MCF 10A (cell line): ENCODE measurements at places on chromosomes 13 and 19. TPM values are rescaled to one million over a fixed set of nuclear protein-coding genes. Genes with fewer than 3 reads are reported as not detected.

DNA sequence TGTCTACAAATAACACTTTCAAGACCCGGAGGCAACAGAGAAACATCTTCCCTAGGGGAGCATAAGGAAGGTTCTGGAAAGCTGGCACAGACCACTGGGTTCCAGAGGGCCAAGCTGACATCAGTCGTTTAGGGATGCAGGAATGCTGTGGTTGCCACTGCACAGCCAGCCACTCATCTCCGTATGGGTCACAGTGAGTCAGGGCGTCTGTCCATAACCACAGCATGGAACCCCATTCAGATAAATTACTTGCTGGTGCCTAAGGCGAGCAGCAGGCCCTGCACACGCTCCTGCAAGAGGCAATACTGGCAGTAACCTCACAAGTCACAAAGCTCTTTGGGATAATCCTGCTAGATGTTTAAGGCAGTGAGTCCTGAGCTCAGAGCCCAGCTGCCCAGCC lies 140.9 kb upstream of the UBL3 start:
- H3K27ac ChIP-seq = no peak overlapping the region
- no peaks in the 10 kb centered on the region for H3K36me3 ChIP-seq
- peak; percentile 47 for DNase-seq
- H3K4me3 ChIP-seq = no peak overlapping the region
- H3K27me3 ChIP-seq = no peaks in the 10 kb centered on the region
- no peaks in the 10 kb centered on the region for H3K4me1 ChIP-seq

- H3K27me3 ChIP-seq = no peaks in the 10 kb centered on the region
- H3K4me1 ChIP-seq = peaks cover 7% of the 10 kb centered on the region
- peak; percentile 22 for DNase-seq
Measured at GRCh38 chr19:21092109-21092508, 10.1 kb downstream of the ZNF714 start.

- peaks cover 30% of the 10 kb centered on the region for H3K4me1 ChIP-seq
- H3K4me3 ChIP-seq = no peak overlapping the region
- no peak for DNase-seq
- H3K27me3 ChIP-seq = no peaks in the 10 kb centered on the region
Measured at GRCh38 chr13:93729383-93729782, 502.8 kb downstream of the GPC6 start.

DNA sequence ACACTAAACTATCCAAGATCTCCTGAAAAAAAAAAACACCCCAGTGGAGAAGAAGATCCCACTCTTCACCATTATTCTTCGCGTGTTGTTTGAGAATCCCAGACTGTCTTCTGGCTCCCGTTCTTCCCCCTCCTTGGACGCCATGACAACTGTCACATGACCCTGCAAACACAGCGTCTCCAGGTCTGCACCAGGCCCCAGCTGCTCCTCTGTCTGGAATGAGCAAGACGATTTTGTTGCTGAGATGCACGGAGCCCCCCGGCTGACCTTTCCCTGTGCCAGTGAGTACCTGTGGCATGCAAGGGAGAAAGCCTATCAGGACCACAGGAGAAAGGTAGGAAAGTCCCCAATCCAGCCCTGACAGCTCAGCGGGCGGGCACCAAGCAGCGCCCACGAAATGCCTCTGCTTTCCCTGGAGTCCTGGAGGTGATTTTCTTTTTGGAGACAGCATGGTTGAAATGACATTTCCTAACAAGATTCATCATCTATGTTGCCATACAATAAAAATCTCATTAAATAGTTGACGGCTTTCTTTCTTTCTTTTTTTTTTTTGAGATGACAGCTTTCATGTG lies at the start of gene CFAP97D2:
TSS of gene CFAP97D2 (plus strand) at position 171 of the 572 bp plus-strand sequence. CDS start at position 245, 74 bp downstream.
- peaks cover 34% of the 10 kb centered on the region for H3K27me3 ChIP-seq
- no peaks in the 10 kb centered on the region for H3K4me1 ChIP-seq
- H3K36me3 ChIP-seq = no peaks in the 10 kb centered on the region
- H3K4me3 ChIP-seq = no peak within 1 kb of the TSS
- DNase-seq = no peak
- no peak within 1 kb of the TSS for H3K27ac ChIP-seq

DNA sequence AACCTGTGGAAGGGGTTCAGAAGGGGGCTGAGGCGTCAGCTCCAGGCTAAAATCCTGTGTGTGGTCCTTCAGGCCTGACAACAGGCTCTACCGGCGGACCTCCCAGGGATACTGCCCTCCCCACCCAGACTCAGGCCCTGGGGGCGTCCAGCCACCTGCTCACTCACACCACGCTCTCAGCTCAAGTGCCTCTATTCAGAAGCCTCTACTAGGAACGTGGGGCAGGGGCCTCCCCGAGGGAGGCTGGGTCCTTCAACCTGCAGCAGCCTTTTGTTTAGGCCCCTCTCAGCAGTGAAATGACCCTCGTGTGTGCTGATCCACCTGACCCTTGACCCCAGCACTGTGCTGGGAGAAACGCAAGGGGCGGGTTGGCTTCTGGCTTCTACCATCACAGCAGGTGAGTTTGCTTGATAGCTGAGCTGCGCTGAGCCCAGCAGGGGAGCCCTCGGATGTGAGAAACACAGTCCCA lies 10.6 kb downstream of the PLPP2 start:
- H3K4me1 ChIP-seq = no peaks in the 10 kb centered on the region
- peaks cover 7% of the 10 kb centered on the region for H3K36me3 ChIP-seq
- DNase-seq = no peak
- no peak overlapping the region for H3K27ac ChIP-seq

DNA sequence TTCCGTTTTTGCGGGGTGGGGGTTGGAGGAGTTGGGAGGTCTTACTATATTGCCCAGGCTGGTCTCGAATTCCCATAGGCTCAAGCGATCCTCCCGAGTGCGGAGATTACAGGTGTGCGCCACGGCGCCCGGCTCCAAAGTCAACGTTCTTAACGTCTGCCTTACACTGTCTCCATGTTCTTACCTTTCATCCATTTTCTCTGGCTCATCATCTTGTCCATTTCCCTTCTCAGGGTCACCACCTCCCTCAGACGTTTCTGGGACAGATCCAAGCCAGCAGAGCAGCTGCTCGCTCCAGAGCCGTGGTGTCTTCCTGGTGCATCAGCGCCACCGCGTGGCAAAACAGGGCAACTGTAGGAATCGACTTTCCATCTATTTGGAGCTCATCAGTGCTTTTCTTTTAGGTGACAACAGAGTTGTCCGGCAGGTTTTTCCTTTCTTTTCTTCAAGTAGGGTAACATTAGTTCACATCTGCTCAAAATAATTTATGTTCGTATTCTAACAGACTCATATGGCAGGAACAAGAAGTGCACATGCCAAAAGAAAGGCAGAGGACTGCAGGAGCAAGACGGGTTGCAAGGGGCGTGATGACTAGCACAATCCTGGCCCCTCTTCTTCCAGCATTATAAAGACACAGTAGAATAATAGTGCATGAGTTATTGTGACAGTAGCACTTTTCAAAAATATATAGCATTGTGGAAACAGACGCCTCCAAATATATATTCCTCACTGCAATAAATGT lies 103.1 kb upstream of the ABCC4 start:
- no peaks in the 10 kb centered on the region for H3K36me3 ChIP-seq
- no peak overlapping the region for H3K27ac ChIP-seq
- peaks cover 6% of the 10 kb centered on the region for H3K4me1 ChIP-seq
- peak; percentile 88 for DNase-seq
- no peaks in the 10 kb centered on the region for H3K27me3 ChIP-seq
- peak overlapping the region; percentile 53 for H3K4me3 ChIP-seq

- no peaks in the 10 kb centered on the region for H3K27me3 ChIP-seq
- peak within 1 kb of the TSS; percentile 85 for H3K4me3 ChIP-seq
- peak; percentile 97 for DNase-seq
- H3K27ac ChIP-seq = peak within 1 kb of the TSS; percentile 95
- H3K4me1 ChIP-seq = peaks cover 4% of the 10 kb centered on the region
Measured at GRCh38 chr19:45691516-45692186, at the start of gene SNRPD2. SNRPD2 (minus strand) TSS chr19:45691953; CDS start chr19:45691888, 65 bp downstream.

DNA sequence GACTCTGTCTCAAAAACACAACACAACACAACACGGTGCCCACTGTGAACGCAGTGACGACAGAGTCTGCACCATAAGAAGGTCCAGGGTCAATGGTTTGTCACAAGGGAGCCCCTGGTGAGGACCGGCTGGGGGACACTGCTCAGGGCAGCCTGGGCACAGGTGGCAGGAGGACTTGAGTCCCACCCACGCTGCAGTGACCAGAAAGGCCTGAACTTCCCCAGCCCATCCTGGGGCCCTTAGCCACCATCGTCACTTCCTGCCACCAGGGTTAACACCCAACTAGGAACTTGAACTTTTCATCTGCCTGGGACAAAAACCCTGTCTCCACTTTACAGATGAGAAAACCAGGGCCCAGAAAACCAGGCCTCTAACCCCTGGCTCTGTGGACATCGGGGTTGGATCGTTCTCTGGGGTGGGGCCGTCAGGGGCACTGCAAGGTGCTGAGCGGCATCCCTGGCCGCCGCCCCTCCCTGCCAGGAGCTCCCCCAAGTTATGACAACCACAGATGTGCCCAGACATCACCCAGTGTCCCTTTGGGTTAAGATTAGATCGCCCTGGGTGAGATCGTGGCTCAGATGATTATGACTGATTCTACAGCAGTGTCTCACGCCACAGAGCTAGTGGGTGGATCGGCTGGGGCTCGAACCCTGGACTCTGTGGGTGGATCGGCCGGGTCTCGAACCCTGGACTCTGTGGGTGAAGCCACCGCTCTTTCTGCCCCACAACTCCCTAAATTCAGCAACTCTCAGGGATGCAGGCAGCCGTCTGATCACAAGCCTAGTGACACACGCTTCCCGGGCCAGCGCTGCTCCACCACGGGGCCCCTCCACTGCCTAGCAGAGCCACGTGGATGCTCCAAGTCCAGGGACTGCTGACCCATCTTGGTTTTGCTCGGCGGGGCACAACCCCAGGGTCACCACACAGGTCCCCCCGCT lies 14.0 kb downstream of the MOB3A start:
- H3K27ac ChIP-seq = peak overlapping the region; percentile 53
- H3K4me3 ChIP-seq = no peak overlapping the region
- H3K27me3 ChIP-seq = no peaks in the 10 kb centered on the region

DNA sequence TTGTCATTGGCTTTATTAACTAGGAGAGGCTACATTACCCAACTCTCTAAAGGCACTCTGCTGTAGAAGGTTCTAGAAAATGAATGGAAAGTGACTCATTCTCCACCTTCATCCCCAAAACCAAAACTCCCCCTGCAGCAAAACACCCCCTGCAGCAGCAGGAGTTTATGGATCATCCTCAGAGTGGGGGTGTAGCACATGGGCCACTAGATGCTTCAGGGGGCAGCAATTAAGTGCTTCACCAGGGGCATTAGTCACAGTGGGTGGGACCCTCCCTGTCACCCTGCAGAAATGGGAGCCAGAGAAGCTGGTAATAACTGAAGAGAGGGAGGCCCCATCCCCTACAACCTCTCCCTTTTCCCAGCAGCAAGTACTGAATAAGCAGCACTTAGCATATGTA lies 64.5 kb upstream of the MED4 start:
- H3K36me3 ChIP-seq = peaks cover 7% of the 10 kb centered on the region
- no peaks in the 10 kb centered on the region for H3K27me3 ChIP-seq
- H3K27ac ChIP-seq = peak overlapping the region; percentile 85
- no peak overlapping the region for H3K4me3 ChIP-seq

GRCh38 chr19:6234527-6234926 lies 45.2 kb downstream of the MLLT1 start:
- H3K27ac ChIP-seq = no peak overlapping the region
- H3K4me3 ChIP-seq = no peak overlapping the region
- no peak for DNase-seq
- peaks cover 5% of the 10 kb centered on the region for H3K36me3 ChIP-seq

DNA sequence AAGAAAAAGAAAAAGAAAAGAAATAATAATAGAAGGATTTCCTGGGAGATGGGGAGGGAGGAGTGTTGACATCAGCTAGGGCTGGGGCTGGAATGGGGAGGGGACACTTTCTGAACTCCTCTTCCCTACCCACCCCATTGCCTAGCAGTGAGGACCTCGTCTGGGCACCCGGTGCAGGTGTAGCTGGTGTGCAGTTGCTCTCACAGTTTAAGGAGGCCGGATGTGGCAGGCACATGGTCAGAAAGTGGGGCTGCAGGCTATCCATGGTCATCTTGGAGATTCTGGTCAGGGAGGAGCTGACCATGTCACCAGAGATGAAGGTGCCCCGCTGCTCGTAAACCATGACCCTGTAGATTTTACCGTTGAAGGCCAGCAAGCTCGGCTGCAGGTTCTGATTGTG lies 8.5 kb upstream of the TUBB4A start:
- H3K4me3 ChIP-seq = no peak overlapping the region
- H3K36me3 ChIP-seq = no peaks in the 10 kb centered on the region
- H3K27me3 ChIP-seq = no peaks in the 10 kb centered on the region
- no peaks in the 10 kb centered on the region for H3K4me1 ChIP-seq
- no peak for DNase-seq
- H3K27ac ChIP-seq = no peak overlapping the region

DNA sequence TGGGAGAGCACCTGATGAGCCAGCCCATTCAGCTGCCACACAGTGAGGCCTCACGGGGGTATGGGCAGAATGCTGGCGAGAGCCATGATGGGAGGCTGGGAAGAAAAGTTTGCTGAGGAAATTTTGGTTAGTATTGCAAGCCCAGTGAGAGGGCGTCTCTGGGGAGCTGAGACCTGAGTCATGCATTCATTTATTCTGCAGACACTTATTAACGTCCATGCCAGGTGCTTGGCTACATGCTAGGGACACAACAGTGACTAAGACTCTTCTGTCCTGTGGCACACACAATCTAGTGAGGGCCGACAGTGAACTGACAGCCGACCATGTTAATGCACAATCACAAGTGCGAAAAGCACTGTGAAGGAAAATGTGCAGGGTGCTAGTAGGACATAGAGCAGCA lies 27.2 kb downstream of the WDR62 start:
- no peak for DNase-seq
- no peak overlapping the region for H3K4me3 ChIP-seq
- H3K27me3 ChIP-seq = no peaks in the 10 kb centered on the region
- H3K4me1 ChIP-seq = peaks cover 5% of the 10 kb centered on the region
- H3K27ac ChIP-seq = no peak overlapping the region

DNA sequence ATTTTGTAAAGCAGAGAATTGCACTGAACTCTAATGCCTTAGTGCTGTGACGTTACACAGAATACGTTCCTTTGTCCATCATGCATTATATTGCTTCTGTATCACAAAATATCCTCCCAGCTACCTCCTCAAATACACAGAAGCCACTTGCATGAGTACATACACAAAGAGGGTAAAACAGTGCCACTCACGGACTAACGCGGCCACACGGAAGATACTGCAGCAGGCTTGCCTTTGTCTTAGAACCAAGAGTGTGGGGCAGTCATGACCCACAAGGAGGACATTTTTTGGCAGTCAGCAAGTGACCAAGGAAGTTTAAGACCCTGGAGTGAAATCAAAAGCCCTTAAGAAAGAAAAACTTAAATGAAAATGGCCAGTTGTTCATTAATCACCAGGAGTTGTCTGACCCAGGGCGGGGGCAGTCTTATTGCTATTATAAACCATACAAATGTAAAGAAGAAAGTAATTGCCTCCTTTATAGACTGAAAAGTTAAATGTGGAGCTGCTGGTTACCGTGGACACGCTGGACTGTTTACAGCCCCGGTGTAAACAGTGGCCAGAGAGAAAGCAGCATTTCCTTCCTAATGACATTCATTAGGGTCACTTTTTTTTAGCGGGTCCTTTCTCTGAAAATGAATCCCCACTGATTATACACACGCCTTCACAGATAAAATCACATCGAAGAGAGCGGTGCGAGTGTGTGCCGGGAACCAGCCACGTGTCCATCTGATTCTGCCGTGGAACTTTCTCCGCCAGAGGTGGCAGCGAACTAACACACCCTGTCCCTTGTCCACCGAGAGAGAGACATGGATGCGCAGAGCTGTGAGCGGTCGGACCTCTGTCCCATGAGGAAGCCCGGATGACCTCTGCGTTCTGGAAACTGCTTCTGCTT lies 66.8 kb downstream of the SOX1 start:
- H3K4me3 ChIP-seq = no peak overlapping the region
- no peak overlapping the region for H3K27ac ChIP-seq
- H3K27me3 ChIP-seq = peaks cover 5% of the 10 kb centered on the region
- no peaks in the 10 kb centered on the region for H3K36me3 ChIP-seq
- no peak for DNase-seq

The GPR183 gene
- total RNA-seq = not detected in 2 replicates

The KLF12 gene
- total RNA-seq = 7.2 and 10.0 TPM in 2 replicates

The EFNB2 gene
- total RNA-seq = 40.4 and 45.7 TPM in 2 replicates

The ZNF90 gene
- total RNA-seq = not detected in 2 replicates

The ZNF177 gene
- 0.79 and 3.0 TPM in 2 replicates for total RNA-seq

The SPACA6 gene
- 13.1 and 18.1 TPM in 2 replicates for total RNA-seq

The HCN2 gene
- total RNA-seq = 0.68 and 1.2 TPM in 2 replicates
